ENCODE measurements at places on chromosomes 5 and 9.

- DNase-seq: no peak
Measured at GRCh38 chr9:17082343-17083064, 52.3 kb upstream of the CNTLN start.

DNA sequence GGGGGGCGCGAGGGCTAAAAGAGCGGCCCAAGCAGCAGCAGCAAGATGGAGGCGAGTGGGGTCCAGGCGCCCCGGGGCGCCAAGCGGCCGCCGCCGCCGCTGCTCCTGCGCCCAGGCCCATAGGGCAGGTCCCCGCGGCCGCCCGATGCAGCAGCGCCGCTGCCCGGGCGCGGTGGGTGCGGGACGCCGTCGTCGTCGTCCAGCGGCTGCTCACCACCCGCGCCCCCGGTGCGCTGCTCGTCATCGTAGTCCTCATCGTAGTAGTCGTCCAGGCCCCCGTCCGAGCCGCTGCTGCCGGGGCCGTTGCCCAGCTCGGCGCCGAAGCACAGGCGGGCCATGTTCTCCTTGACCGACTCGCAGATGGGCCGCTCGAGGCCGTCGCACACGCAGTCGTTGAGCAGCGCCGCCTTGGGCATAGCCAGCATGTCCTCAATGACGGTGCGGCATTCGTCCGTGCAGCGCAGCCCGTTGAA lies 1.5 kb downstream of the GAS1 start:
- DNase-seq: peak; percentile 30

GRCh38 chr5:50593681-50594080 lies 72.8 kb upstream of the PARP8 start:
- DNase-seq: no peak

- no peak for DNase-seq
Measured at GRCh38 chr9:124140941-124141568, 116.7 kb upstream of the NEK6 start.

DNA sequence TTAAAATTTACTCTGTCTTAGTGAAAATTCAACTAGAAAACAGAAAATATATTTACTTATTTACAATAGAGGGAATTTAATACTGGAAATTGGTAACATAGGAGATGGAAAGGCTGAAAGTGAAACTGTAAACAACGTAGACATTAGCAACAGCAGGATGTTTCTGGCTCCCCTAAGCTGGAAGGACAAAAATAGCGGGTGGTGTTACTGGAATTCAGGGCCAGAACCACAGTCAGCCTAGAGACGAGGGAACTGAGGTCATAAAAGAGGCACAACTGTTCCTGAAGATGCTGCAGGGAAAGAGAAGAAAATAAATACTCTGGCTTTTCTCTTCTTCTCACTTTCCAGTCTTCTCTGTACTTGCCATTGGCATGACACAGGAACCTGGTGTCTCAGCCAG lies 80.4 kb upstream of the NIPBL start:
- no peak for DNase-seq

GRCh38 chr9:98241357-98242300 lies 13.8 kb downstream of the TBC1D2 start:
- no peak for DNase-seq

Measured in activated gamma-delta T cell (primary cell).